ENCODE measurements at places on chromosomes 12 and 14. TPM values are rescaled to one million over a fixed set of nuclear protein-coding genes. Genes with fewer than 3 reads are reported as not detected.

The BCAT1 gene
- total RNA-seq = 48.5 TPM

The SVOP gene
- 40.8 TPM for total RNA-seq

The BCL2L14 gene
- not detected for total RNA-seq

The LPAR5 gene
- 0.41 TPM for total RNA-seq

DNA sequence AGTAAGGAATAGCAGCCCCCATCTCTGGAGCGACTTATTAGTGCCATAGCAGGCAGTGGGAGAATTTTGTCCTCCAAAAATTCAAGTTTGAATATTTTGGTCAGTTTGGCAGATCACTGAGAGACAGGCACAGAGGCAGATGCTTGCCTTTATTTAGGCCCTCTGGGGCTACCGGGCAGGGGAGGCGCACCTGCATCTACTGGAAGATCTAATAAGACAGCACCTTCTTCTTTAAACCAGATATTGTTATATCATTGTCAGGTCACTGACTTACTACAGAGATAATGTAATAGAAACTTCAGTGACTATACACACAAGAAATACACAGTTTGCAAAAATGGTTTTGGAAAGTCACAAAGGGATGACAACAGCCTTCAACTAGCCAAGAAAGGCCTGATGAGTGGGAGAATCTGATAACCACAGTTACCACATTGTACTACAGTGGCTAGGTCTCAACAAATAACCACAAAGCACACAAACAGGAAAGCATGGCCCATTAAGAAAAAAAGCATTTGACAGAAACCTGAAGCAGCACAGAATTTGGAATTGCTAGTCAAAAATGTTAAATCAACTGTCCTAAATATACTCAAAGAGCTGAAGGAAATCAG, 56.8 kb downstream of the CDK17 start:
- no peak for DNase-seq

DNA sequence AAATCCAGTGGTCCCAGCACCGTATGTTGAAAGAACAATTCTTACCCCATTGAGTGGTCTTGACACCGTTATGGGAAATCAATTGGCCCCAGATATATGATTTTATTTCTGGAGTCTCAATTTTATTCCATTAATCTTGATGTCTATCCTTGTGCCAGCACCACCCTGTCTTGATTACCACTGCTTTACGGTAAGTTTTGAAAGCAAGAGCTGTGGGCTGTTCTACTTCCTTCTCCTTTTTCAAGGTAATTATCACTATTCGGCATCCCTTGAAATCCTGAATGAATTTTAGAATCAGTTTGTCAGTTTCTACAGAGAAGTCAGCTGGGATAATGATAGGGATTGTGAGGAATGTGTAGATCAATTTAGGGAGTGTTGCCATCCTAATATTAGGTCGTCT, 160.8 kb upstream of the SFSWAP start:
- no peak for DNase-seq

GRCh38 chr12:79329933-79330332, 360.8 kb downstream of the PAWR start:
- DNase-seq = no peak

The CLEC4D gene
- under 0.01 TPM for total RNA-seq

The PLCZ1 gene
- total RNA-seq = not detected

DNA sequence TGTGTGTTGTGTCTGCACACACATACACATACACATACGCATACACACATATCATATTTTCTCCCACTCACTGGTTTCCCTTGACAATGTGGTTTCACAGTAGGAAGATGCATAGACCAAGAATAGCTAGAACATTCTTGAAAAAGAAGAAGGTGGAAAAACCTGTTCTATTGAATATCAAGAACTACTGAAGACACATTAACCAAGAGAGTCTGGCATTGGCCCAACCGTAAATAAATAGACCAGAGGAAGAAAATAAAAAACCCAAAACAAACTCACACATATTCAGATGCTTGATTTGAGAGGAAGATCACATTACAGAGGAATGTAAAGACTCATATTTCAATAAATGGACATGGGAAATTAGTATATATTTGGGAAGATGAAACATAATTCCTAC, 311.3 kb downstream of the FOXG1 start:
- no peak for DNase-seq

- DNase-seq = no peak
Measured at GRCh38 chr14:67644428-67644827, 24.7 kb downstream of the ARG2 start.

The PLEKHG3 gene
- 7.3 TPM for total RNA-seq

DNA sequence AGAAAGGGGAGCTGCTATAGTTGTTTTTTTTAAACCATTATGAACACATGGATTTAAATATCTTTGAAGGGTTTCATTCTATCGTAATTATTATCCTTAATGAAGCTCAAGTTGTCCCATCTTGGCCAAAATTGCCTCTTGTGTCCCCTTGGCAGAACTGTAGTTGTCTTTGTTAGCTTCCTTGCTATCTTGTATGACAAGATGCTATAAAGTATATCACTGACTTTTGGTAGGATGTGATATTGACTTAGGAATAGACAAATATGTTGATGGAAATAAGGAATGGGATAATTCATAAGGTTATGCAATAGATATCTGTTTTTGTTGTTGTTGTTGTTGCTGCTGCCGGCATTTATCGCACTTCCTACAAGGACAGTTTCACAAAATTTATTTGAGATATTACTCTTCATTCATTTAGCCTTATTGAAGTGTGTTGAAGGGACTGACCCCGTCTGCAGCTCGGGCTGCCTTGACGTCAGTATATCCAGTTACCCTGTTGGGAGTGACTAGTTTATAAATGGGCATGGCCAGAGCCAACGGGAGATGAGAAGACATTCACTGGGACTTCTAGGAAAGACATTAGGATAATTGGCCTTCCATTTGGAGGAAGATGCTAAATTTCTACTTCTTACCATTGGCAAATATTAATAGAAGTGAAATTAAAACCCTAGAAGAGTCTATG, 26.1 kb upstream of the APOLD1 start:
- no peak for DNase-seq

DNA sequence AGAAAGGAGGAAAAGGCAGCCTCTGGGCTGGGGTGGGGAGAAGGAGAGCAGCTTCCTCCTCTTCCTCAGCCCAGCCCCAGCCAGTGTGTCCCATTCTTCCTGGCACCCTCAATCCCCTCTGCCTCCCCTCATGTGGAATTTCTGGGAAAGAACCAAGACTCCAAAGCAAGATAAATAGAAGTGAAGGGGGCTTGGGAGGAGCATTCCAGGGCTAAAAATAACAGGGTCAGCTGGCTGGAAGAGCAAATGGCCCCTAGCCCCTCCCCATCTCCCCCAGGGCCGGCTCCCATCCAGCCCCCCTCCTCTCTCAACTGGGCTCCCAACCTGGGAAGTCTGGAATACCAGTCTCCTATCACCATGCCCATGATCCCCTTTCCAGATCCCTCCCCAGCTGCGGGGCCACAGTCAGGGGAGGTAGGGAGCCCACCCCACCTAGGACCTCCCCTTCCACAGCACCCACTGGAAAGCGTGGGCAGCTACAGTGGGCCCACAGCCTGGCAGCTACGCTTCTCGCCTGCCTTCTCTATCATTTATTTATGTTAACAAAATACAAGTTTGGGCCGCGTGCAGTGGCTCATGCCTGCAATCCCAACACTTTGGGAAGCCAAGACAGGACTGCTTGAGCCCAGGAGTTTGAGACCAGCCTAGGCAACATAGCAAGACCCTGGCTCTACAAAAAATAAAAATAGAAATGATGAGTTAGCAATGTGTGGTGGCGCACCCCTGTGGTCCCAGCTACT, 88.3 kb downstream of the IRF2BPL start:
- no peak for DNase-seq

The SLC38A6 gene
- total RNA-seq = 59.5 TPM

GRCh38 chr12:114741940-114742339, 58.0 kb upstream of the TBX3 start:
- DNase-seq = no peak

The PRIMA1 gene
- total RNA-seq = under 0.01 TPM

DNA sequence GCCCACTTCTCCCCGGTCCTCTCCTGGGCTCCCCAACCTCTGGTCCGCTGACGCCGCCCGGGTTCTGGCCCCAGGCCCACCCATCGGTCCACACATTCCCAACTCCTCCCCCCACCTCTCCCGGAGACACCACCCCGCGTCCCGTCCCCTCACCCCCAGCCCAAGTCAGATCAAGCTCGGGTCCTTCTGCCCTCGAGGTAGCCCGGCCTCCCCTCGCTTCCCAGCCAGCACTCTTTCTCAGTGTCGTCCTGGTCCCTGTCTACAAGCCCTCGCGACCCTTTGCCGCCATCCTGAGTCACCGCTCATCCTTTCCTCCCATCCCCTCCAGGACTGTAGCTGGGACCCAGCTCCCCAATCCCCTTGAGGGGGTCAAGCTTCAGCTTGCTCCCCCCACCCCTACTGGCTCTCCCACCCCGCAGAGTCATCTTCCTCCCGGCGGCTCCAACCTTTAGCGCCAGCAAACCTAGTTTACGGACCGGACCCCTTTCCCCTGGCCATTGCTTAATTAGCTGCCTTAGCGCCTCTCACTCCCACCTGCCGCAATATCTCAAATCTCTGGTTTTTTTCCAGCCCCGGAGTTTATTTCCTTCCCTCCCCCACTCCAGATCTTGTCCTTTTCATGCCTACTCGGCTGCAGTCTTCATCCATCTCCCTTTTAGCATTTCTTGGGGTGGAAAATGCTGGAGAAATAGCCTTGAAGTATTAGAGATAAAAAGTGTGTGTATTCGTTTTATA, 1.1 kb downstream of the PPP4R4 start:
- DNase-seq = no peak

DNA sequence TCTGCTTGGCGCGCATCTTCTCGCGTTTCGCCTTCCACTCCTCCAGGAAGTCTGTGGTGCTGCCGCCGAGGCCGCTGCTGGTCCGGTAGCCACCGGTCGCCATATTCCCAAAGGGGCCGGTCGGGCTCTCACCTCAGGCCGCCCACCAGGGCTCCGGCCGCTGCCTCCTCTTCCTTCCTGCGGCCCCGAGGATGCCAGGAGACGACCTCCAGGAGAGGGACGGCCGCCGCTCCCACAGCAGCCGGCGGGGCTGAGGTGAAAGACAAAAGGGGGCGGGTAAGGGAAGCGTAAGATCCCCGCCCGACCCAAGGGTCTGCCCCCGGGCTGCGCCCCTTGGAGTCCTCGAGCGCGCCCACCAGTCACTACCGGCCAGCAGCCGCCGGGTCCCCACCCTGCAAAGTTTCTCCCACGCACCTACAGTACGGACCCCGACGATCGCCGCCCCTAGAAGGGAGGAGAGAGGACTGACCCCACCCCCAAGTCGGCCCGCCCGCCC, 574 bp downstream of the PAWR start:
- peak; percentile 22 for DNase-seq

- DNase-seq = no peak
Measured at GRCh38 chr14:59787045-59787674, 83.4 kb downstream of the RTN1 start.

The GPRC5D gene
- total RNA-seq = not detected

GRCh38 chr14:37969511-37969979, 238.2 kb upstream of the SSTR1 start:
- no peak for DNase-seq

GRCh38 chr14:92160619-92161018, 38.9 kb downstream of the CPSF2 start:
- no peak for DNase-seq

GRCh38 chr12:56256326-56256960, 1.7 kb downstream of the ANKRD52 start:
- DNase-seq = no peak

- DNase-seq = no peak
Measured at GRCh38 chr12:24955389-24955788, 6.5 kb upstream of the BCAT1 start.

The CFAP251 gene
- 6.1 TPM for total RNA-seq

GRCh38 chr12:72368719-72369422, 96.7 kb downstream of the TRHDE start:
- no peak for DNase-seq

The RNASE3 gene
- not detected for total RNA-seq

- no peak for DNase-seq
Measured at GRCh38 chr14:78445275-78445674, 275.1 kb downstream of the NRXN3 start.

DNA sequence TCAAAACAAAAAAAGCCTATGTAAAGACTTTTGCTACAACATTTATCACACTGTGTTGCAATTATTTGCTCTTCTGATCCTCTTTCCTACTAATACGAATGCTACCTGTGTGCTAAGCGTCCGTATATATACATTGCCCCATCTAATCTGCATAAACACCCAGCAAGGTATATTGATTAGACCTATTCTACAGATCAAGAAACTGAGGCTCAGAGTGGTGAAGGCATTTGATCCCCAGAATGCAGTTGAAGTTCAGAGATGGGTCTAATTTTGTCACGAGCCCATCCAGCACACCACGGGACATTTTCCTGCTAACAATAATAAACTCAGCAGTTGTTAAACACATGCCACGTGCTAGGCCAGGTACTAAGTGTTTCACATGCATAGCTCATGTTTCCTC, 25.1 kb upstream of the CORO1C start:
- no peak for DNase-seq

Data from frontal cortex (tissue), 4 donors.